IMR-90 (cell line): ENCODE measurements at places on chromosomes 1 and 21. TPM values are rescaled to one million over a fixed set of nuclear protein-coding genes. Genes with fewer than 3 reads are reported as not detected.

GRCh38 chr1:204343802-204344201 lies 15.9 kb downstream of the PLEKHA6 start:
- no peak overlapping the region for H3K27ac ChIP-seq
- H3K4me1 ChIP-seq = peaks cover 40% of the 10 kb centered on the region
- H3K4me3 ChIP-seq = no peak overlapping the region
- H3K27me3 ChIP-seq = no peaks in the 10 kb centered on the region

- no peaks in the 10 kb centered on the region for H3K36me3 ChIP-seq
- H3K27ac ChIP-seq = no peak overlapping the region
- no peaks in the 10 kb centered on the region for H3K4me1 ChIP-seq
- H3K27me3 ChIP-seq = no peaks in the 10 kb centered on the region
Observed at GRCh38 chr1:165508291-165508690, 35.5 kb upstream of the LRRC52 start.

GABPA gene
- total RNA-seq = 17.0 and 26.4 TPM in 2 replicates

- H3K4me3 ChIP-seq = no peak overlapping the region
- H3K27ac ChIP-seq = peak overlapping the region; percentile 27; the same call in 1 of the 2 replicates
- peaks cover 2% of the 10 kb centered on the region; the same call in 1 of the 2 replicates for H3K27me3 ChIP-seq
- H3K36me3 ChIP-seq = peaks cover 13% of the 10 kb centered on the region
- DNase-seq = peak; percentile 62
- peaks cover 18% of the 10 kb centered on the region; the same call in 1 of the 2 replicates for H3K4me1 ChIP-seq
Observed at GRCh38 chr1:38029685-38030511, 16.7 kb downstream of the POU3F1 start.

DNA sequence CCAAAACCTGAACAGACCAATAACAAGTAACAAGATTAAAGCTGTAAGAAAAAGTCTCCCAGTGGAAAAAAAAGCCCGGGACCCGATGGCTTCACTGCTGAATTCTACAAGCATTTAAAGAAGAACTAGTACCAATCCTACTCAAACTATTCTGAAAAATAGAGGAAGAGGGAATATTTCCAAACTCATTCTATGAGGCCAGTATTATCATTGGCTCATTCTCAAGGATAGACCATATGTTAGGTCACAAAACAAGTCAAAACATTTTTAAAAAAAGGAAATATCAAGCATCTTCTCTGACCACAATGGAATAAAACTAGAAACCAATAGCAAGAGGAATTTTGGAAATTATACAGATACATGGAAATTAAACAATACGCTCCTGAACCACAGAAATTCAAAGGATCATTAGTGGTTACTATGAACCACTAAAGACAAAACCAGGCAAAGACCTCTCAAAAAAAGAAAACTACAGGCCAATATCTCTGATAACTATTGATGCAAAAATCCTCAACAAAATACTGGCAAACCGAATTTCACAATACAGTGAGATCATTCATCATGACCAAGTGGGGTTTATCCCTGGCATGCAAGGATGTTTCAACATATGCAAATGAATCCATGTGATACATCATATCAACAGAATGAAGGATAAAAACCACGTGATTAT lies 13.9 kb upstream of the IL20 start:
- no peaks in the 10 kb centered on the region for H3K36me3 ChIP-seq
- H3K27me3 ChIP-seq = no peaks in the 10 kb centered on the region; the same call in 1 of the 2 replicates
- no peak overlapping the region for H3K27ac ChIP-seq
- H3K4me1 ChIP-seq = peaks cover 2% of the 10 kb centered on the region; the same call in 1 of the 2 replicates
- peak; percentile 44 for DNase-seq

DNA sequence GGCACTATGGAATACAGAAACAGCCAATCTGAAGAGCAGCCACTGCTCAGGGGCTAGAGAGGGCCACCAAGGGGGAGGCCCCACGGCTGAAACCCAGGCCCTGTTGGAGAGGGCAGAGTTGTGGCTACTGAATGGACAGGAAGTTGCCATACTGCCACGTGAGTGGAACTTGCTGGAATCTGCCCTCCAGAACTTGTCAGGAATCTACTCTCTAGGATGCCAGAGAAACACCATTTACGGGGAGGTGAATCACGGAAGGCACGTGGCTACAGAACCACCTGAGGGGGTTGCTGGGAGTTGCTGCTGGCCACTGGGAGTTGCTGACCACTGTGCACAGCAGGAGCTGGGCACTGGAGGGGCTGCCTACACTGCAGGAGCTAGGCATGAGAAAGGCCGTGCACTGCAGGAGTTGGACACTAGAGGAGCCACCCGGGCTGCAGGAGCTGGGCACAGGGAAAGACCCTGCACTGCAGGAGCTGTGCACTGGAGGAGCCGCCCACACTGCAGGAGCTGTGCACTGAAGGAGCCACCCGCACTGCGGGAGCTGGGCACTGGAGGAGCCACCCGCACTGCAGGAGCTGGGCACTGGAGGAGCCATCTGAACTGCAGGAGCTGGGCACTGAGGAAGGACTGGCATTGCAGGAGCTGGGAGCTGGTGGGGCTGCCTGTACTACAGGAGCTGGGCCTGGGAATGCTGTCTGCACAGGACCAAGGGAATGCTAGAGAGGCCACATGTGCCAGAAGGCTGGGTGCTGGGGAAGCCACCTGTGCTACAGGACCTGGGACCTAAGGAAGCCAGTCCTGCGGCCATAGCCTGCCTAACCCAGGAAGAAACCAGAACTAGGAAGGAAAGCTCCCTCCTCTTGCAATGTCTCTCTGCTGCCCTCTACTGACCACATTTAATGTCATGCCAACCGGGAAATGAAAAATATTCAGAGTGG lies 343.4 kb downstream of the MATN1 start:
- no peak overlapping the region for H3K4me3 ChIP-seq
- H3K36me3 ChIP-seq = no peaks in the 10 kb centered on the region
- peaks cover 3% of the 10 kb centered on the region; the same call in 1 of the 2 replicates for H3K27me3 ChIP-seq
- peak; percentile 64 for DNase-seq
- H3K4me1 ChIP-seq = no peaks in the 10 kb centered on the region

DNA sequence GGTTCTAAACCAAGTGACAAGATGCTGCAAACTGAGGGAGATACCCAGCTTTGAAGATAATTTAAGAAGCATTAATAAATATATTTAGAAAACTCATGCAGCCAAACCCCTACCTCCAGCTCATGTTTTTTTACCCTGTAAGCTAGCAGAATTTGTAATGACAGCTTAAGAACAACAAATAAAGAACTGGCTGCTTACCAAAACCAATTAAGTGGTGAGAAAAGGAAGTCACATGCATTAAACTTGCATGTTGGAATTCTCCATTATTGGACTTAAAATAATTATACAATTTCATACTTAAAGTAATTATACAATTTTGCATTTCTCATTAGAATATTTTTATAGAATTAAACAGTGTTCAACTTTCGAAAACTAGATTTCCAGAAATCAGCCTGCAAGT lies 75.6 kb upstream of the CNIH3 start:
- peaks cover 14% of the 10 kb centered on the region for H3K4me1 ChIP-seq
- no peak overlapping the region for H3K4me3 ChIP-seq
- no peak for DNase-seq
- H3K36me3 ChIP-seq = no peaks in the 10 kb centered on the region

- H3K27ac ChIP-seq = no peak overlapping the region; the same call in 1 of the 2 replicates
- no peaks in the 10 kb centered on the region for H3K27me3 ChIP-seq
- no peak overlapping the region for H3K4me3 ChIP-seq
- DNase-seq = no peak
- peaks cover 6% of the 10 kb centered on the region for H3K4me1 ChIP-seq
Observed at GRCh38 chr1:42319871-42320484, 15.1 kb downstream of the FOXJ3 start.

LCE6A gene
- not detected in 2 replicates for total RNA-seq

SYF2 gene
- 8.6 and 22.2 TPM in 2 replicates for total RNA-seq

GRCh38 chr1:162997499-162998285 lies 71.5 kb upstream of the RGS4 start:
- H3K4me3 ChIP-seq = no peak overlapping the region
- no peaks in the 10 kb centered on the region for H3K36me3 ChIP-seq
- peak; percentile 77 for DNase-seq
- H3K4me1 ChIP-seq = peaks cover 4% of the 10 kb centered on the region; the same call in 1 of the 2 replicates
- no peaks in the 10 kb centered on the region for H3K27me3 ChIP-seq
- H3K27ac ChIP-seq = peak overlapping the region; percentile 13; the same call in 1 of the 2 replicates

ERICH3 gene
- not detected in 2 replicates for total RNA-seq

- no peaks in the 10 kb centered on the region for H3K4me1 ChIP-seq
- no peak overlapping the region for H3K4me3 ChIP-seq
- H3K36me3 ChIP-seq = no peaks in the 10 kb centered on the region
- no peak for DNase-seq
- no peaks in the 10 kb centered on the region for H3K27me3 ChIP-seq
Observed at GRCh38 chr1:76615253-76616035, 251.8 kb upstream of the ST6GALNAC5 start.

GRCh38 chr1:219917851-219918466 lies 10.4 kb downstream of the SLC30A10 start:
- no peak overlapping the region for H3K4me3 ChIP-seq
- H3K4me1 ChIP-seq = no peaks in the 10 kb centered on the region
- DNase-seq = no peak
- H3K27ac ChIP-seq = no peak overlapping the region
- no peaks in the 10 kb centered on the region for H3K36me3 ChIP-seq

DNA sequence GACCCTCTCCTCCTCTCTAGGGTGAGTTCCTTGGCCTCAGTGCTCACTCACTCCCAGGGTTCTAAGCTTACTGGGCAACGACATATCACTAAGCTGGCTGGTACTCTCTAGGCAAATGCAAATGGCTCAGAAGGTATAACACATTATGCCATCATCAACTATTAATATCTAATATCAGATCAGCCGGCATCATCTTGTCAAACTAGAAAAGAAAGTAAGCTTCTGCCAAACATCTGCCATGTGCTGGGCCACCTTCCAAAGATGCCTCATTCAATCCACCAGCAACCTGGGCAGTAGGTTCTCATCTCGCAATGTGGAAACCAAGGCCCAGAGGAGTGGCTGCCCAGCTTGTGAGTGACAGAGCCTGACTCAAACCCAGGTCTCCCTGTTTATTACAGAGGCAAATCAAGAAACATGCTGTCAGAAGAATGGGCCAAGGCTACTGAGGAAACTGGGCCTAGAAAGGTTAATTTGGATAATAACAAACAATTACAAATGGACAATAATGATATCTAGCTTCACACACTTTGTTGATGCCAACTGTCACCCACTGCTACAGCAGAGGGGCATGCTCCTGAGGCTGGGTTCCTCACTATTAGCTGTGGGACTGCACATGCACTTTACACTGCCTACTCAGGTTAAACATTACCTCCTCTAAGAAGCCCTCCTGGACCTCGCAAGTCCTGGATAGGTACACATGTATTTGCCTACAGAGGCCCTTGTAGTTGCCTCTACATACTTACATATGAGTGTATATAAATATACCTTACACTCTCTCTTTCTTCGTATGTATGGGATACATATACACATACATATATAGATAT lies 183.3 kb upstream of the JUN start:
- no peak overlapping the region for H3K27ac ChIP-seq
- no peaks in the 10 kb centered on the region for H3K27me3 ChIP-seq
- no peak overlapping the region for H3K4me3 ChIP-seq
- H3K36me3 ChIP-seq = no peaks in the 10 kb centered on the region
- no peak for DNase-seq

DNA sequence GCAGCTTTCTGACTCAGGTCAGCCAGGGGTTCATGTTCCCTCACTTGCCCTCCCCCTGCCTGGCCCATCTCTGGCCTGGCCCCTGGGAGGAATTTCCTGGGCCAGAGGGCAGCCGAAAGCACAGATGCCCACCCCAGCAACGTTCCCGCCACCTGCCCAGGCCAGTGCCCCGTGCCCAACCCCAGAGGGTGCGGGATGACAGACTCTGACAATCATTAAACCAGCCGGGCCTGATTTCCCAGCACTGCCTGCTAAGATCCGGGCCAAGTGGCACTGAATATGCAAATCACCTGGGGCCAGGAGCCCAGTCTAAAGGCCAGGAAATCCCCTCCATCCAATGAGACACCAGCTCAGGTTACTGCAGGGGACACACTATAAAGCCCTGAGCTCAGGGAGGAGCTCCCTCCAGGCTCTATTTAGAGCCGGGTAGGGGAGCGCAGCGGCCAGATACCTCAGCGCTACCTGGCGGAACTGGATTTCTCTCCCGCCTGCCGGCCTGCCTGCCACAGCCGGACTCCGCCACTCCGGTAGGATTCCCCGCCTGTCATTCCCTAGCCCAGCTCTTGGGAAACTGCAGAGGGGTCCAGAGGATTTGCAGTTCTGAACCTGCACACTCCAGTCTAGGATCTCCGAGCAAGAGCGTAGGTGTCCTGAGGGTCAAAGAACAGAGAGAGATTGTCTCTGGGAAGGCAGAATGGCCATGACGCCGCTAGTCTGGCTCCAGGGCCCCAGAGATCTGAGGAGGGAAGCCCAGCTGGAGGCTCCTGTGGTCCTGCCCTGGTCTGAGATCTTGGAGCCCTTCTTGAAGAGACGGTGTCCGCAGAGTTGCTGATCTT lies at the start of gene ELF3:
Gene ELF3, plus strand, starts transcription at position 408 of the 836 bp plus-strand sequence. CDS start 550 bp downstream, outside the sequence.
- peaks cover 2% of the 10 kb centered on the region; the same call in 1 of the 2 replicates for H3K4me1 ChIP-seq
- no peak within 1 kb of the TSS for H3K4me3 ChIP-seq
- H3K36me3 ChIP-seq = peaks cover 3% of the 10 kb centered on the region
- no peak for DNase-seq
- H3K27ac ChIP-seq = no peak within 1 kb of the TSS
- H3K27me3 ChIP-seq = 0 out of 2 replicates have a peak, but pooled peaks cover 2% of the 10 kb centered on the region

- H3K4me3 ChIP-seq = no peak overlapping the region
- H3K36me3 ChIP-seq = no peaks in the 10 kb centered on the region
- H3K4me1 ChIP-seq = no peaks in the 10 kb centered on the region
- no peak overlapping the region for H3K27ac ChIP-seq
- no peak for DNase-seq
- no peaks in the 10 kb centered on the region; the same call in 1 of the 2 replicates for H3K27me3 ChIP-seq
Observed at GRCh38 chr1:34970829-34971228, 14.3 kb downstream of the TMEM35B start.

- H3K4me3 ChIP-seq = no peak overlapping the region
- peak overlapping the region; percentile 68 for H3K27ac ChIP-seq
Observed at GRCh38 chr1:94544706-94545490, 3.3 kb upstream of the F3 start.

DNA sequence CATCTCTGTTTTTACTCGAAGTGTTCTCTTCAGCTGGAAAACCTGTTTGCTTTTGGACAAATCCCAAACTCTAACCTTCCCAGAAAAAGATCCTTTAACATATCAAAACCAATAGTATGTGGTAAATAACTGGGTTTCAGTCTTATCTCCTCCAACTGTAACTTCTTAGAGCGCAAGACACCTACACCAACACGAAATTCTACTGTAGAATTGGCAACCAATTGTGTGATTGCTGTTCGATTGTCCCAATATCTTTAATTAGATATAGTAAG lies 5.8 kb upstream of the MPZL1 start:
- H3K4me1 ChIP-seq = peaks cover 2% of the 10 kb centered on the region; the same call in 1 of the 2 replicates
- no peak overlapping the region for H3K27ac ChIP-seq

DNA sequence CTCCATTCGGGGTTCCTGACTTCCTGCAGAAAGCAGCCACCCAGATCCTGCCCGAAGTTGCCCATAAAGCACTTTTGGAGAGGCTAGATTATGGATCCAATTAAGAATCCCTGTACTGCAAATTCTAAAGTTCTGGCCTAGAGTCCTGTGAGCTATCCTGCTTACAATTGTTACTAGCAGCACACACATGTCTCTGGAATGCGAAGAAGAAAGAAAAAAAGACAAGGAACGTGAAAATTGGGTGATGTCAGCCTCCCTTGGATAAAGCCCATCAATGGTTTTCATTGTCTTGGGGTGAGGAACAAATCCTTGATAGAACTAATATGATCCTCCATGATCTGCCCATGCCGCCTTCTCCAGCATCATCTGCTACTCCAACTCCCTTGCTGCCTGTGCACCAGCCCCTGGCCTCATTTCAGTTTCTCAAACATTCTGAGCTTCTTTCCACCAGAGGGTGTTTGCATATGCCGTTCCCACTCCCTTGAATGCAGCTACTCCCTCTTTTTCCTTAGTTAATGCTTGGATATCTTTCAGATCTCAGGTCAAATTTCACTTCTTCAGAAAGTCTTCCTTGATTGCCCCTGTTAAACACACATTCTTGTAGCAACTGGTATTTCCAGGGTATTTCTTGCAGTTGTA lies 94.0 kb downstream of the ST6GALNAC5 start:
- no peaks in the 10 kb centered on the region for H3K27me3 ChIP-seq
- no peaks in the 10 kb centered on the region for H3K4me1 ChIP-seq
- H3K36me3 ChIP-seq = no peaks in the 10 kb centered on the region
- H3K4me3 ChIP-seq = no peak overlapping the region
